ENCODE measurements at places on chromosomes 1 and 21. TPM values are rescaled to one million over a fixed set of nuclear protein-coding genes. Genes with fewer than 3 reads are reported as not detected.
A peak's percentile ranks its signal among the peaks of the same experiment; 100 is the strongest.

DNA sequence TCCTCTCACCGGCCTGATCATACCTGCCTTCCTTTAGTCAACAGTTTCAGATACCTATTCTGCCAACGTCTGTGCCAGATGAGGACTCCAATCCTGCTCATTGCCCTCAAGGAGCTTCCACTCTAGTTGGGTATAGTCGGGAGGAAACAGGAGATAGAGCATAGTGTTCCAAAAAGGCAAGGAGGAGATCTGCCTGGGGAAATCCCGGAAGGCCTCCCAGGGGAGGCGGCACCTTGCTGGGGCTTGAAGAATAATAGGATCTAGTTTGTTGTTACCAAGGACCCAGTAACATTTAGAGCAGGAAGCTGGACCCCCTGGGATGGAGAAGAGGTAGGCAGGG, 12.3 kb downstream of the LDLRAP1 start:
- peaks cover 9% of the 10 kb centered on the region for H3K4me1 ChIP-seq
- H3K36me3 ChIP-seq, result no peaks in the 10 kb centered on the region
- no peak overlapping the region for H3K27ac ChIP-seq
- no peak overlapping the region for H3K4me3 ChIP-seq

- H3K27ac ChIP-seq, result no peak overlapping the region
- peak; percentile 30 for DNase-seq
- H3K27me3 ChIP-seq, result no peaks in the 10 kb centered on the region
- H3K4me3 ChIP-seq, result no peak overlapping the region
- no peaks in the 10 kb centered on the region for H3K4me1 ChIP-seq
Measured at GRCh38 chr1:43238085-43238484, 31.7 kb upstream of the TMEM125 start.

DNA sequence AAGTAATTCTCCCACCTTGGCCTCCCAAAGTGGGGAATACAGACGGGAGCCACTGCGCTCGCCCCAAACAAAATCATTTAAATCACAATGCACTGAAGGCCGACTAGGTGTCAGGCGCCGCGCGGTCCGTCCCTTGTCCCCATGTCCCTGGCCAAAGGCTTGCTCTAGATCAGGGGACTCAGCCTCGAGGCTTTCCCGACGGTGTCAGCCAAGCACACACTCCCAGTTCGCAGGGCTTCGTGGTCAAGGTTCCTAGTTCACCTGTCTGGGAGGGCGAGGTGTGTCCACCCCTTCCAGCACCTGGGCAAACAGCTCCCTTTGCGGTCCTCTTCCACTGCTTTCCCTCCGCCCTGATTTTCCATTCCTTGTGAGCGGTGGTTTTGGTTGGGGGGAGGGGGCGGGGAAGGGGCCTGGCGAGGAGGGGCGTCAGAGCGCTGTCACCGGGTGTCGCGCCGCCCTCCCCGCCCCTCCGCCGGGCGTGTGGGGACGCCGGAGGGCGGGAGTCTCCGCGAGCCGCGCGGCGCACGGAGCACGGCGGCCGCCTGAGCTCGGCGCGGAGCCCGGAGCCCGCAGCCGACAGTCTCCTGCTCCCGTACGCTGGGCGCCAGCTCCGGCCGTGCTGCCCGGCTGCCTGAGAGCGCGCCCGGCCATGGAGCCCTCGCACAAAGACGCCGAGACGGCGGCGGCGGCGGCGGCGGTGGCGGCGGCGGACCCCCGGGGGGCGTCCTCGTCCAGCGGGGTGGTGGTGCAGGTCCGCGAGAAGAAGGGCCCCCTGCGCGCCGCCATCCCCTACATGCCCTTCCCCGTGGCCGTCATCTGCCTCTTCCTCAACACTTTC, at the start of gene STUM:
TSS of gene STUM (plus strand) at position 509 of the 838 bp plus-strand sequence. CDS start at position 650, 141 bp downstream.
- H3K4me3 ChIP-seq, result peak within 1 kb of the TSS; percentile 61
- DNase-seq, result peak; percentile 67
- no peak within 1 kb of the TSS for H3K27ac ChIP-seq
- no peaks in the 10 kb centered on the region for H3K27me3 ChIP-seq
- no peaks in the 10 kb centered on the region for H3K36me3 ChIP-seq

DNA sequence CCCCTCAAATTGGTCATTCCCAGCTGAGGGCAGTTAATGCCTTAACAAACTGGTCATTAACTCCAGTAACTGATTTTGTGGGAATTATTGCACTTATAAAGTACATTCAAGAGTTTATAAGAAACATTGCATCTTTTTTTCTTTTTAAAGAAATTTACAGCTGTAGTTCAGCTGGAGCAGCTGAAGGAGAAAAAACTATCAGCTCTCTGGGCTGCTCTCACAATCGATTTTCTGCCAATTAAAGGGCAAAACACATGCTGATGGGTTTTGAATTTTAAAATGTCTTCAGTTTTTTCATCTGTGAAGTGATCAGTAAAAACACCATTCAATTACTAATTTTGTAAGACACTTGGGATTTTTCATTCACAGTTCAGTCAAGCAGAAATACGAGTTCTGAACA, 74.7 kb downstream of the KIFAP3 start:
- no peaks in the 10 kb centered on the region for H3K36me3 ChIP-seq
- H3K4me3 ChIP-seq, result no peak overlapping the region
- no peaks in the 10 kb centered on the region for H3K27me3 ChIP-seq
- DNase-seq, result no peak
- no peaks in the 10 kb centered on the region for H3K4me1 ChIP-seq

GRCh38 chr1:58500043-58500442, 46.5 kb downstream of the OMA1 start:
- no peaks in the 10 kb centered on the region for H3K4me1 ChIP-seq
- H3K27ac ChIP-seq, result no peak overlapping the region
- no peaks in the 10 kb centered on the region for H3K36me3 ChIP-seq
- no peak overlapping the region for H3K4me3 ChIP-seq

DNA sequence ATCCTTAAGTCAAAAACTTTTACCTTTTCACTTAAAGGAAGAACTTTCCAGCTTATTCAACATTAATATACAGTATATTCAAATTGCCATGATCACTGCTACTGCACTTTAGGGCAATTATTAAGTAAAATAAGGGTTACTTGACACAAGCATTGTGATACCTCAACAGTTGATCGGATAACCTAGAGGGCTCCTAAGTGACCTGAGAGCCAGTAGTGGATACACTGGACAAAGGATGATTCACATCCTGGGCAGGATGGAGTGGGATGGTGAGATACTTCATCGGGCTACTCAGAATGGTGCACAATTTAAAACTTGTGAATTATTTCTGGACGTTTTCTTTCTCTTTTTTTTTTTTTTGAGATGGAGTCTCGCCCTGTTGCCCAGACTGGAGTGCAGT, 54.5 kb upstream of the PPM1J start:
- no peak overlapping the region for H3K4me3 ChIP-seq
- no peaks in the 10 kb centered on the region for H3K36me3 ChIP-seq
- H3K27me3 ChIP-seq, result no peaks in the 10 kb centered on the region
- H3K27ac ChIP-seq, result no peak overlapping the region

GRCh38 chr1:3323021-3323795, 131.3 kb upstream of the ARHGEF16 start:
- no peak overlapping the region for H3K4me3 ChIP-seq
- H3K4me1 ChIP-seq, result no peaks in the 10 kb centered on the region
- H3K27ac ChIP-seq, result no peak overlapping the region
- H3K27me3 ChIP-seq, result no peaks in the 10 kb centered on the region
- H3K36me3 ChIP-seq, result no peaks in the 10 kb centered on the region
- no peak for DNase-seq

- no peaks in the 10 kb centered on the region for H3K36me3 ChIP-seq
- no peak overlapping the region for H3K4me3 ChIP-seq
- no peaks in the 10 kb centered on the region for H3K27me3 ChIP-seq
- no peak overlapping the region for H3K27ac ChIP-seq
- H3K4me1 ChIP-seq, result no peaks in the 10 kb centered on the region
- DNase-seq, result no peak
Measured at GRCh38 chr1:189805735-189806134, 671.9 kb downstream of the BRINP3 start.

DNA sequence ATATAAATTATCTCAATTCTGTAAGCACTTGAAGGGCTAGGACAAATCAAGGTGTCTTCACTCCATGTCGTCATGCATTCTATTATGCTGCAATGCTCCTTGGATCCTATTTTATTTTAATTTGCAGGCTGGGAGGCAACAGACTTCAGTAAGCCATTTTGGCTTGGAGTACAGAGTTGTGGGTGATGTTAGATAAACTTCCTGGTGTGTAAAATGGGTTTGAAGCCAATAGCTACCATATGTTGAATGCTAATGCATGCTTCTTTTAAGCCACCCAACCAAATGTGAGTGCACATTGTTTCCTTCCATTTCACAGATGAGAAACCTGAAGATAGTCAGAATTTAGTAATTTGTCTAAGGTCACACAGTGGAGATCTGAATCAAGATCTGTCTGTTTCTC, 482.8 kb downstream of the DISC1 start:
- H3K27ac ChIP-seq, result no peak overlapping the region
- DNase-seq, result no peak
- H3K27me3 ChIP-seq, result no peaks in the 10 kb centered on the region
- H3K36me3 ChIP-seq, result no peaks in the 10 kb centered on the region

DNA sequence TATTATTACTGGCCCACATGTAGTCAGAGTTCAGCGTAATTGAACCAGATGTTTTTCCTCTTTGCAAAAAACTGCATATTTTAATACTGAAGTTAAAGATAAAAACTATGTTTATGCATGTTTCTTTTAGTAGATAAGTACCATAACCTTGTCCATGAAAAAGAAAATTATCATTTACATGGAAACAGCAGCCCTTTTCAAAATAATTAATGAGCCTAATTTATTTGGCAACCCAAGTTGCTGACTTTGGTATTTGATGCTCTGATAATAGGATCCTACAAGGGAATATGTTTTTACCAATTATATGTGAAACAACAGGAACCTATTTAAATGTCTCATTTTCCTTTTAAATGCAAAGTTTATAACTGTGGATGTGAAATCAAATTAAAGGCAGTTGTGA, 281.3 kb upstream of the C1orf105 start:
- H3K4me3 ChIP-seq, result no peak overlapping the region
- no peak for DNase-seq
- no peaks in the 10 kb centered on the region for H3K36me3 ChIP-seq
- H3K27me3 ChIP-seq, result no peaks in the 10 kb centered on the region

GRCh38 chr21:38355353-38355752, 98.6 kb downstream of the KCNJ15 start:
- H3K4me1 ChIP-seq, result no peaks in the 10 kb centered on the region
- no peak overlapping the region for H3K27ac ChIP-seq
- no peak for DNase-seq
- H3K36me3 ChIP-seq, result no peaks in the 10 kb centered on the region
- no peaks in the 10 kb centered on the region for H3K27me3 ChIP-seq

- no peaks in the 10 kb centered on the region for H3K27me3 ChIP-seq
- DNase-seq, result peak; percentile 33
- no peak overlapping the region for H3K27ac ChIP-seq
- H3K4me3 ChIP-seq, result no peak overlapping the region
- H3K36me3 ChIP-seq, result no peaks in the 10 kb centered on the region
Measured at GRCh38 chr1:17212487-17213121, 7.7 kb downstream of the PADI1 start.

- no peaks in the 10 kb centered on the region for H3K36me3 ChIP-seq
- no peak for DNase-seq
- H3K27ac ChIP-seq, result no peak overlapping the region
- no peak overlapping the region for H3K4me3 ChIP-seq
Measured at GRCh38 chr1:47351305-47351704, 17.7 kb downstream of the CMPK1 start.

GRCh38 chr1:93051961-93052360, 27.1 kb upstream of the MTF2 start:
- H3K4me1 ChIP-seq, result no peaks in the 10 kb centered on the region
- H3K36me3 ChIP-seq, result no peaks in the 10 kb centered on the region
- H3K27ac ChIP-seq, result no peak overlapping the region

DNA sequence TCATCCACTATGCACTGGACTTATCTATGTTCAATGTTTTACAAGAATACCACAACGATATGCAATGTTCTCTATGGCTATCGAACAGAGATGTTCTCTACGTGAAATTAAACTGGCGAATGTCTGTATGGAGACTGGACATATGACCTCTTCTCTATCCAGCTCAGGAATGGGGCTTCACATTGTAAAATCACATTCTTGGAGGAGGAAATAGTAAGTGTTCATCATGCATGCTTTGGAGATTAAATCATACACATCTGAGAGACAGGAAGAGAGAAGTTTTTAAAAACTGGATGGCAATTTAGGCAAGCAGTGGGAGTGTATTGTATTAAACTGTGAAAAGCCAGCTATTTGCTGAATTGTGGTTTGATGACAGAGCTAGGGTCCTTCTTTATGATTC, 47.9 kb upstream of the RGL1 start:
- H3K27ac ChIP-seq, result no peak overlapping the region
- no peaks in the 10 kb centered on the region for H3K27me3 ChIP-seq
- peaks cover 5% of the 10 kb centered on the region for H3K4me1 ChIP-seq
- H3K4me3 ChIP-seq, result no peak overlapping the region
- no peak for DNase-seq

DNA sequence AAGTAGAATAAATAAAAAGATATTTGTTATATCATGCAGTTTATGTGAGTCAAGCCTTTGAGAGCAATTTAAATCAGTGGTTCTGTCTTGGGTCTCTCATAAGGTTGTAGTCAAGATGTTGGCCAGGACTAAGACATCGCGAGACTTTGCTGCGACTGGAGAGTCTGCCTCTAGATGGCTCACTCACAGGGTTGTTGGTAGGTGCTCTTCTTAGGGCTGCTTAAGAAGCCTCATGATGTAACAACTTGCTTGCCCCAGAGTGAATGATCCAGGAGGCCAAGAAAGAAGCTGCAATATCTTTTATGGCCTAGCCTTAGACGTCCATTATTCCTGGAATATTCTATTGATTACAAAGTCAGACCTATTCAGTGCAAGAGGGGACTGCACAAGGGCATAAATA, 73.1 kb upstream of the CACHD1 start:
- H3K27me3 ChIP-seq, result no peaks in the 10 kb centered on the region
- no peaks in the 10 kb centered on the region for H3K36me3 ChIP-seq
- H3K27ac ChIP-seq, result no peak overlapping the region
- H3K4me3 ChIP-seq, result no peak overlapping the region
- H3K4me1 ChIP-seq, result no peaks in the 10 kb centered on the region
- no peak for DNase-seq

GRCh38 chr1:219460896-219461815, 151.7 kb downstream of the ZC3H11B start:
- no peaks in the 10 kb centered on the region for H3K4me1 ChIP-seq
- no peak for DNase-seq
- H3K27me3 ChIP-seq, result no peaks in the 10 kb centered on the region

- H3K36me3 ChIP-seq, result no peaks in the 10 kb centered on the region
- H3K4me3 ChIP-seq, result no peak overlapping the region
- H3K4me1 ChIP-seq, result peaks cover 3% of the 10 kb centered on the region
- H3K27ac ChIP-seq, result no peak overlapping the region
Measured at GRCh38 chr1:203858055-203858454, 3.3 kb upstream of the SNRPE start.

The TRIM67 gene
- total RNA-seq, result 0.92 TPM

The TIPRL gene
- total RNA-seq, result 27.7 TPM

The FNDC10 gene
- total RNA-seq, result 1.5 TPM

The KPRP gene
- total RNA-seq, result not detected

The CASQ2 gene
- 1.7 TPM for total RNA-seq

The PLD5 gene
- total RNA-seq, result 1.1 TPM

The OR2M3 gene
- total RNA-seq, result not detected

The TNFRSF18 gene
- total RNA-seq, result not detected

The SLC6A9 gene
- total RNA-seq, result 5.0 TPM

The CD84 gene
- 1.5 TPM for total RNA-seq

The CENPF gene
- 0.99 TPM for total RNA-seq

The FBXO2 gene
- total RNA-seq, result 1.9 TPM

The SYT2 gene
- total RNA-seq, result 1.00 TPM

The SELL gene
- total RNA-seq, result 0.36 TPM
